ENCODE measurements at places on chromosomes 2 and 18.

- DNase-seq = no peak
Measured at GRCh38 chr2:222671259-222672067, at the start of gene MOGAT1. Gene MOGAT1, plus strand, starts transcription at chr2:222671658. Its CDS starts 128 bp downstream, at chr2:222671786.

DNA sequence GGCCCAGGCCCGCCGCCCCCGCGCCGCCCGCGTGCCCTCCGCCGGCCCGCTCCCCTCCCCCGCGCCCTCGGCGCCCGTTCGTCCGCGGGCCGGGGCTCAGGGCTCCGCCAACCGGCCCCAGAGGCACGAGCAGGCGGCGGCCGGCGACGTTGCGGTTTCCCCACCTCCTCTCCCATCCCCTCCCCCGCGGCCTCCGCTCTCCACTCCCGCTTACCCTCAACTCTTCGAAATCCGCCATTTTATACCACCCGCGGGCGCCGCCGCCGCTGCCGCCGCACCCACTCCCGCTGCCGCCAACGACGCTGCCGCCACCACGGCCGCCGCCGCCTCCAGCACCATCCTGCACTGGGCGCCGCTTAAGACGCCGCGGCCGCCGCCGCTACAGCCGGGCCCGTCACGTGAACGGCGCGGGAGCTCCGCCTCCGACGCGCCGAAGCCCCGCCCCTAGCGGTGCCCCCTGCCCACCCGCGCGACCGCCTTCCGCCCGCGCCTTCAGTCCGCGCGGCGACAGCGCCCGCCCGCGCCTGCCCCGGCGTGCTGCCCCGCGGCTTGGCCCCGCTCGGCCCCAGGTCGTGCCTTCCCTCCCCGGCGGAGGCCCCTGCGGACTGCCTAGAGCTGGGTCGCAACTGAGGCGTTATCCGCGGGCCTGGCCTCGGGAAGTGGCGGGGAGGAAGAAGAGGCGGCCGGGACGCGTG is at the start of the genes KATNAL2 and PIAS2:
Gene KATNAL2 (plus strand): TSS at position 495 of the 695 bp plus-strand sequence. CDS start 29,271 bp downstream, outside the sequence.
Gene PIAS2 (minus strand): TSS at position 400 of the 695 bp plus-strand sequence. CDS start 162 bp downstream, at position 238.
- peak; percentile 44 for DNase-seq

GRCh38 chr2:96175951-96176350 is 30.7 kb upstream of the DUSP2 start:
- DNase-seq = no peak

GRCh38 chr2:68391099-68391498 is 26.0 kb downstream of the PLEK start:
- DNase-seq = no peak

- DNase-seq = no peak
Measured at GRCh38 chr18:55475467-55475866, 112.5 kb downstream of the TCF4 start.

DNA sequence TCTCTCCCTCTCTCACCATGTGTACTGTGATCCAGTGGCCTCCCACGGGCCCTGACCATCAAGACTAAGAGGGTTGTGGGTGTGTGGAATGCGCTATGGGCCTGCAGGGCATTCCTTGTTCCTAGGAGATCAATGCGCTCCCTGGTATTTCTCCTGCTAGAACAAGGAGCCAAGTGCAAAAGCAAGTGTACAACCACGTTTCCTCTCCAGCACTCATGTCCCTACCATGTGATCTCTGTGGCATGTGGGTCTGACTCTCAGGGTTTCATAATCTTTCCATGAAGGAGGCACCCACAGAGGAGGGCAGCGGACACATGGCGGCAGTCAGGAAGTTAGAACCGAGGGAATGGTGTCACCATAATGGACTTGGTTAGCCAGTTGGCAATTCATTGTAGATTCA is 91.4 kb downstream of the MAPK4 start:
- DNase-seq = no peak

GRCh38 chr2:217932803-217933616 is 69.8 kb downstream of the TNS1 start:
- DNase-seq = no peak

DNA sequence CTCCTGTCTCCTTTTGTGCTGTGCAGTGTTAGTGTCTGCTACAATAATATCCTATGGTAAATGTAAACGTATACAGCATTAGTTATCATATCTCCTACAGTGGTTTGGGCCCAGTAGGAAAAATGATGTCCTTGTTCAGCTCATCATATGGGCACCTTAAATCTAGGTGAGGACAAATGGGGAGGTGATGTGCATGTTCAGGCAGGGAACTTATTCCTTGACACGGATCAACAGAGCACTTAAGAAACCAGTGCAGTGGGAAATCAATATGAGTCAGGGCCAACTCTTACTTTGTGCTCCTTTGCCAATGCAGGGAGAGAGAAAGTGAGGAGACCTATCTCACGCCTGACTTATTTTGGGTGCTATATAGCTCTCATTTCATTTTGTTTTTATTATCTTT is 76.4 kb downstream of the KLHL14 start:
- DNase-seq = no peak

- DNase-seq = no peak
Measured at GRCh38 chr18:8006979-8007378, 439.9 kb downstream of the PTPRM start.

DNA sequence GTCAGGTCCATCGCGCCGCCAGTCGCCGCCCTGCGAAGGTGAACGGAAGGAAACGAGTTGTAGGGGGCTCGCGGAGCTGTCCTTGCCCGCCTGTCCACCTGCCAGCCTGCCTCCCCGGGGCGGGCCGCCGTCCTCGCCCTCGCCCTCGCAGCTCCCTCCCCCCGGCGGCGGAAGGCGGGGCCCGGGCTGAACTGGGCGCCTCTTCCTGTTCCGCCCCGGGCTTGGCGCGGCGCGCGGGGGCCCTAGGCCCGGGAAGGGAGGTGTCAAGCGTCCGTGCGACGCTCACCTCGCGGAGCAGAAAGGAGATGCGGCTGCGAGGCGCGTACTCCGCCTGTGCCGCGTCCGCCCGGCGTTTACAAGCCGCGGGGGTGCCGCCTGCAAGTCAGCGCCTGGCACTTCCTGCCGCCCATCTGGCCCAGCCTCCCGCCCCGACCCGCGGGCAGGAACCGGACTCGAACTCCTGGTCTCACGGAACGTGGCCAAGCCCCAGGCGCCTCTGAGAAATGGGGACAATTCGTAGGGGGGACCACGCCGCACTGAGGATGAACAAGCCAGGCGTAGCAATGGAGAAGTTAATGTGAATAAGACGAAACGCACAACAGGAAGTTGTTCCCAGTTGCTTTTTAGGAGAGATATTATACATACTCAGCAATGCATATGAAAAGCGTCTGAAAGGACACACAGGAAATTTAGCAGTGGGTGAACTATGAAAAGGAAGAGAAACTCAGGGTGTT is at the start of gene CNPPD1:
Gene CNPPD1 (minus strand): TSS at position 108 of the 734 bp plus-strand sequence. CDS start 97 bp downstream, at position 11.
- DNase-seq = peak; percentile 86

- no peak for DNase-seq
Measured at GRCh38 chr2:77434880-77435279, 87.3 kb downstream of the LRRTM4 start.

DNA sequence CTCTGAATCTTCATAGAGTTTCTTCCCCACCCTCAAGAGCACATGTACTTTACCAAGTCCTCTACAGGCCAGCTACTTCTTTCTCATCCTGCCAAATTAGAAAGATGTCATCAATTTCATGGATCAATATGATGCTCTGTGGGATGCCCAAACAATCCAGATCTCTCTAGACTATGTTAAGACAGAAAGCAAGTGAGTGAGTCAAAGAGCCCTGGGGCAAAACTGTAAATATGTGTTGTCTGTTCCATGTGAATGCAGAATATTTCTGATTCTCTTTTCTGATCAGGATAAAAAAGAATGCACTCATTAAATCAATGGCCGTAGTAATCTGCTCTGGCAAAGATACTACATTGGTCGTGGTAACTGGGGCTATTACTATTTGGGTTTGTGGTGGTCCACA is 53.1 kb upstream of the ROCK2 start:
- no peak for DNase-seq

- DNase-seq = no peak
Measured at GRCh38 chr2:80579756-80580155, 275.2 kb upstream of the LRRTM1 start.

GRCh38 chr18:68833756-68834155 is 35.9 kb downstream of the CCDC102B start:
- DNase-seq = no peak

DNA sequence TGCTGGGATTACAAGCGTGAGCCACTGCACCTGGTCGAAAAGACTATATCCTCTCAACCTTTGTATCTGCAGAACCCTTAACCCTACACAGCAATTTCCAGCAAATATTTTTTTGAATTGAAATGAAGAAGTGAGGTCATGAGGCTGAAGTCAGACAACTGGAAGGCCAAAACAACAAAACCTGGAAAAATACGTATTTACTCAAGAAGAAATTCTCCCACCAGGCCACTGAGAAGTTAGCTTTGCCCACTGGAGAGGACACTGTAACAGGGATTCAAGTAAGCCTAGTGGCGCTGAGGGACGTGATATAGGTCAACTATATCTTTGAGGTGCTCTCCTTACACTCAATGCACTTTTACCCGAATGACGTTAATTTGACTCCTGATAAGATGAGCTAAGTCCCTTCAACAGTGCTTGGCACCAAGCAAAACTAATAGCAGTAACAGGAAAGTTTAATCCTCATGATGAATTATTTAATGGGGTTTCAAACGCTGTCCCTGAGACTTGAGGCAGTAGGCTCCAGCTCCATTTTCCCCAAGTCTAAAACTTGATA is 1.9 kb downstream of the HDLBP start:
- no peak for DNase-seq

DNA sequence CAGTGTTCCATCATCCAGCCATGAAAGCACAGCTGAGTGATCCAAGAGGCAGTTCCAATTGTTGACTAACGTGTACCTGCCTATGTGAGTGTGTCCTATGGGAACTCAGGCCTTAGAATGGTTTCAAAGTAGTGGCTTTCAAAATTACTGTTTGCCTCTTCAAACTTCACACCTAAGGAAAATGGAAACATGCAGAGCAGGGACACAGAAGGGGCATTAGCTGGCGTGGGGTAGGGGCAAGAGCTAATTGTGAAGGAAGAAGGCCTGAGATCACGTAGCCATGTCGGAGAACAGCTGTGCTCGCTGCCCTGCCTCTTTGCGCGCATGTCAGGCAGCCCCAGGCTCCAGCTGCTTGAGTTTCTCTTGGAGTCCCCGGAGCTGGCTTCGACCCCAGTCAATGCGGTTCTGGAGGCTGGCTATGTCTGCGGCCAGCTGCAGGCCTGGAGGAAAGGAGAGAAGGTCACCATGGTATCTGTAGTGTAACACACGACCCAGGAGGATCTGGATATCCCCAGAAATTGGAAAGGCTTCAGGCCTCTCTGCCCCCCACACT is 3.8 kb upstream of the IMP4 start:
- no peak for DNase-seq

Measured in activated CD4-positive, CD25-positive, alpha-beta regulatory T cell (primary cell).